NCI-H146 (cell line): ENCODE measurements at places on chromosomes 3 and 15.

- peak; percentile 44 for DNase-seq
Measured at GRCh38 chr15:64355348-64355943, 527 bp downstream of the CSNK1G1 start.

DNA sequence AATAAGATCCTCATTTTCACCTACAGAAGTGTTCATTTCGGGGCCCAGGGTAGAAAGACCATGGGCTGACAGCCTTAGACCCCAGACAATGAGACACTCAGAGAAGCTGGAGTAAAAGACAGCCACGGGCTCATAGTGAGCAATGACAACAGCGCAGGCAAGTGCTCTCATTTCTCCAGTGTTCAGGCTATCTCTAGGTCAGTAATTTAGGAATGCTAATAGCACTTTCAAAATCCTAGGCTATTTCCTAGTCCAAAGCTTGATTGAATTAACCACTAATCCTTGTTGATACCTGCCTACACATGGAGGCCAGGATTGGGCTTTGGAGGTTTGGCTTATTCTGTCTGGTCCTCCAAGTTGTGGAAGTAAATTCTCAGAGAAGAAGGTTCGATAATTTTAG is 44.4 kb downstream of the FBN1 start:
- no peak for DNase-seq

DNA sequence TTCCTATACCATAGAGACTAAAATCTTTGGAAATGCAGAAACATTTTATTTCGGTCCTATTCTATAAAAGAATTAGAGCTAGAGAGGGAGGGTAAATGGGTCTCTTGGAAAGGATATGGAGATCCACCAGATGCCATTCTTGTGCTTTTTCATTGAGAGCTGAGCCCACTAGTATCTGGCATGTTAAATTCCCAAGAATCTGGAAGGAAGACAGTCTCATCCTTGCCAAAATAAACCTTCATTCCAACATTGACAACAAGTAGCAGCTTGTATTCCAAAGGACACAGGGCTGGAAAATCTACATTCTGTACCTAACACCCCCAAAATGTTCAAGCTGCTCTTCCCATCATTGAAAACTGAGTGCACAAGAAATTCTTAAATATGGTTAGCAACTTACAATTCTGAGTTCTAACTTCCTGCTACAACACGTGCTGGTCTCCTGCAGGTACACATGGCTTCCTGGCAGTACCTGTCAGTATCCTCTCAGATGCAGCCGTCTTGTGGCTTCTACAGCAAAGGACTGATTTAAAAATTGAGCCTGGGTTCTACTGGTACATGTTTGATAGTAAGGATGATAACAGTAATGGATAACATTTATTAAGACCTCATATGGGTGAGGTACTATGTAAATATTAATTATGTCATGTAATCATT is 348.1 kb downstream of the SV2B start:
- DNase-seq = no peak

DNA sequence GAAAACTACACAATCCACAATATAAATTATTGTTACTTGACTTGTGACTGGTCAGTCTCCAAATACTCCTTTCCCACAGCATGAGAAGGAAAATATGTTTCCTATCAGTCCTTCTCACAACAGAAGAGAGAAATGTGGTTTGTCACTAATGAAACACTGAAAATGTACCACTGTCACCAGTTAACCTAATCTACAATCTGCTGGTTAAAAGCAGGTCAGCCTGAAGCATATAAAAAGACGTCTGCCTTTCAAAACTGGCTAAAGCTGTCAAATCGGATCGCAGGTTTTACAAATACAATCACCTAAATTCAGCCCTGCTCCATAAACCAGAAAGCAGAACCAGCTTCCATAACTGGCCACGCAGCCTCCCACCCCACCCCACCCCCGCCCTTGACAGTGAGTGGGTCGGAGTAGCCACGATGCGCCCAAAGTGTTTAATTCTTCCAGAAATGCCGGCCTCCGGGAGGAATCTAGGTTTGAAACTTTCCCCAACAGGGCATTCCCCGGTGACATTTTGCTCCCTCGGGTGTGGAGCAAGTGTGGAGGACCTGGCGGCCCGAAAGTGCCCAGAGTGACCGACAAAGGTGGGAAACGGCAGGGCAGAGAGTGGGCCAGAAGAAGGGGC is 682 bp downstream of the ETFA start:
- DNase-seq = no peak

DNA sequence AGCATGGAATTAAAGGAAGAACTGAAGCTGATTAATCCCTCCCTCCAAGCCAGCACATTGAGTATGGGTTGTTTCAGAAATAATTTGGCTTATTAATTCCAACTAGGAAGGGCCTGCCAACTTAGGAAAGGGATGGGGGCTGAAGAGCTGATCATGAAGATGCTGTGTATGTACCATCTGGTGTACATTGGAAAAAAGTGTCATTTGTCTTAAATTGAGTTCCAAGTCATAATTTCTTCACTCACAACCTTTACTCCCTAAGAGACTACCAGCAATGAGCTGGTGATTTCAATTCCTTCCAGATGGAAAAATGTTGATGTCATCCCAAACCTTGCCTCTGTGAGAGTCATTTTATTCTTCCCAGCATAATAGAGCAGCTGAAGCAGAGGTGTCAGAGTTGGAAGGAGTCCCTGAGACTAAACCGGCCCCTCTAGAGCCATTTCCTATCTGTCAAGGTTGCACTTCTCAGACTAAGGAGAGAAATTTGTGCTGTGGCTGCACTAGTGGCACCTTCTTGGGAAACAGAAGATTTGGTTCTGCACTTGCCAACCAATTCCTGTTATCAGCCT is 79.4 kb downstream of the GTPBP8 start:
- DNase-seq = no peak

DNA sequence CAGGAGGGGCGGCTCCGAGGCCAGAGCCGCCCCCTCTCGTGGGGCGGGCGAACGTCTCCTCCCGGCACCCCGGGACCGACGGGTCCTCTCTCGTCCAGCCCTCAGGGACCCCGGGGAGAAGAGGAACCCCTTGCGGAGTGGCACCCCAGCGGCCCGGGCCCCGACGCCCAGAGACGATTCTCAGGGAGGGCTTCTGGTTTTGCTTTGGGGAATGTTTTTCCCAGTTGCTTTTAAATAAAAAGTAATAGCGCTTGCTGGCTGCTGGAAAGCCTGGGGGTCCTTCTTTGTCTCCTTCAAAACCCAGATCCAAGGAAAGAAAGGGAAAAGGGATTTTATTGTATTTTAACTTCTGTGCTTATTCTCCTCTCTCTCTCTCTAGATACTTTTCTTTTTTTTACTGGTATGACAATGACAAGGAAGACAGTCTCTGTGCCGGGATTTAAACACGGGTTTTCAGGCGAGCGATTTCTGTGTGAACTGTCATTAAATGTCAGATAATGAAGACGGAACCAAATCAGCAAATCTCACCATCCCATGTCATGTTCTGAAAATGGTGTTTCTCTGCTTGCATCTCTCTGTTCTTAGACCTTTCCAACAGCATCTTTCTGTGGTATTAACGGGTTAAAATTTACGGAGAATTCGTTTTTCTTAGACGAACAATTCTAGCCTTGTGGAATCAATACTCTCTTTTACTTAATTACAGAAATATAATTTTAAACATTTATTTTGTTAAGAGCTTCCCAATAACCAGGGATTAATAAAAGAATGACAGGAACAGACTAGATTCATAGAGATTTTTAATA is 530 bp upstream of the PCOLCE2 start:
- DNase-seq = no peak

GRCh38 chr3:113535898-113536297 is 3.5 kb downstream of the SIDT1 start:
- no peak for DNase-seq

DNA sequence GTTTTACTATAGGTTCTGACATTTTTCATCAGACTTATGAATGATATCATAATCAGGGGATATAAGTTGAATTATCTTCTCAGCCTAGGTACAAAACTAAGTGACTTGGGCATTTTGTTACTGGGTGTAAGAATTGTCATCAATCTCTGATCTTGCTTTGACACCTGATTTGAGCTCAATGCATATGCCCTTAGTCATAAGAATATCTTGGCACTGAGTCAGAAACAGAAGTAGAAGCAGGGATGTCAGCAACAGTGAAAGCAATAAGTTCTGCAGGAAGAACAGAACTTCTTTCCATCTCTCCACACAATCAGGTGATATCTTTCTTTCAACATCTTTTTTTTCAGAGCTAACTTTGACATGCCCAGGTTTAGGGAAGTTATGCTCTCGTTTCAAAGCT is 14.6 kb downstream of the SLITRK3 start:
- no peak for DNase-seq

DNA sequence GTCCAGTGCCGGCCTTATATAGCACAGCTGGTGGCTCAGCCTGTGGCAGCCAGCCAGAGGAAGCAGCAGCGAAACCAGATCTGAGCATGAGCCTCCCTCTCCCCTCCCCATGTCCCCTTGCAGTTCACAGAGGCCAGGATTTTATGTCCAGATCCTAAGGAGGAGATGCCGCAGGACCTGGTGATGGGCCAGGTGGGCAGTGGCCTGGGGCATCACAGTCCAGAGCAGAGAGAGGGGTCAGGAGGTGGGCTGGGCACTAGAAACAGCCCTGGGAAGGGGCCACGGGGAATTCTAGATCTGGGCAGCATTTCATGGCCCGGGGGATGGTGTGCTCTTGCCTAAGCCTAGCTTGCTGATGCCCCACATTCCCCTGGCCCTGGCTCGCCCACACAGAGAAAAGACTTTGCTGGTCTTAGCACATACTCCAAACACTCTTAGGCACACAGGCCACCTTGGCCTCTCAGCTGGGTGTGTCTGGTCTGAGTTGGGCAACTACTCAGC is 259 bp upstream of the CILP start:
- DNase-seq = no peak

- DNase-seq = no peak
Measured at GRCh38 chr15:89876396-89877082, 17.3 kb downstream of the AP3S2 start.

- no peak for DNase-seq
Measured at GRCh38 chr15:33243393-33243792, 48.9 kb upstream of the FMN1 start.

DNA sequence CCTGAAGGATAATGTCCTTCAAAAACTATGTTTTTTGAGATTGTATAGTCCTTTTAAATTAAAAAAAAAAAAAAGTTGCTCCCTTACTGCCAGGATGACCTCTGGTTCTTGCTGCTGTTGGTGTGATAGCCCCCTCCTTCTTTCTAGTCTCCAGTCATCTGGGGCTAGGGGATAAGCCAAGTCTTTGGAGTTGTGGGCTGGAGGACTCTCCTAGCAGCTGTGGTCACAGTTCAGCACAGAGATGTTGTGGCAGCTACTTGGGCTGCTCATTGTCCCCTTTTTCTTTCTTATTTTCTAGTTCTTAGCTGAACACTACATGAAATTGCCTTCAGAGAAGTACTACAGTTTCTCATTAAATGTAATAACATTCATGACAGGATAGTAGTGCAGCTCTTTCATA is 39.2 kb upstream of the APH1B start:
- DNase-seq = no peak

- DNase-seq = no peak
Measured at GRCh38 chr15:34014556-34014955, 24.4 kb downstream of the AVEN start.

- no peak for DNase-seq
Measured at GRCh38 chr3:117306299-117306698, 596.7 kb downstream of the TUSC7 start.
